ENCODE measurements at places on chromosomes 3 and 15.

GRCh38 chr3:165859061-165859460 is 21.8 kb upstream of the BCHE start:
- DNase-seq = no peak

GRCh38 chr3:29441422-29441821 is 160.6 kb downstream of the RBMS3 start:
- DNase-seq = no peak

DNA sequence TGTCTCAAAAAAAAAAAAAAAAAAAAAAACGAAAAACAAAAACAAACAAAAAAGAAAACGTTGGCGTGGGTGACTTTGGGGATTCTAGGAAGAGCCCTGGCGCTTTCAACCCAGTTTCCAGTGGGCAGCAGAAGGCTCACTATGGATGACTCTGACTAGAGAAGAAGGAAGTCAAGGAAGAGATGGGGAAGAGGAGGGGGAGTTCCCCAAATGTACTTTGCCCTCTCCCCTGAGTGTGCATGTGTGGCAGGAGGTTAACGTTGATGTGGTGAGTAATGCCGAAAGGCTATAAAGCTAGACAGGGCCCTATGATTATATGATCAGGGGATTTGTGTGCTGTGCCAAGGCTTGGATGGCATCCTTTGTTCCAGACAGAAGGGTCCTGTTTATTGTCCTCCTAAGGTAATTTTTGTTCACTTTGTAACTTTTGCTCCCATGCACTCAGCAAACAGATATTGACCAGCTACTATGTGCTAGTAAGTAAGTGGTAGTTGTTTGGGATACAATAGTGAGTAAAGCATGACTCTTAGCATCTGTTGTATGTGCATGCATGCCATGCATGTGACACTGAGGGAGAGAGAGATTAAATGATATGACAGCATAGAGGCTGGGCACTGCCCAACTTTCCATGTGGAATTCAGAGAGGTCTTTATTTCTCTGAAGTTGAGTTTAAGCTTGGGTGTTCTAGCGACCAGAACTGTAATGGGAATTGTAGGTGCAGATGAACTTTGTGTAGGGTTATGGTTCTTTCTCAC is 750 bp upstream of the HHLA2 start:
- DNase-seq = no peak

DNA sequence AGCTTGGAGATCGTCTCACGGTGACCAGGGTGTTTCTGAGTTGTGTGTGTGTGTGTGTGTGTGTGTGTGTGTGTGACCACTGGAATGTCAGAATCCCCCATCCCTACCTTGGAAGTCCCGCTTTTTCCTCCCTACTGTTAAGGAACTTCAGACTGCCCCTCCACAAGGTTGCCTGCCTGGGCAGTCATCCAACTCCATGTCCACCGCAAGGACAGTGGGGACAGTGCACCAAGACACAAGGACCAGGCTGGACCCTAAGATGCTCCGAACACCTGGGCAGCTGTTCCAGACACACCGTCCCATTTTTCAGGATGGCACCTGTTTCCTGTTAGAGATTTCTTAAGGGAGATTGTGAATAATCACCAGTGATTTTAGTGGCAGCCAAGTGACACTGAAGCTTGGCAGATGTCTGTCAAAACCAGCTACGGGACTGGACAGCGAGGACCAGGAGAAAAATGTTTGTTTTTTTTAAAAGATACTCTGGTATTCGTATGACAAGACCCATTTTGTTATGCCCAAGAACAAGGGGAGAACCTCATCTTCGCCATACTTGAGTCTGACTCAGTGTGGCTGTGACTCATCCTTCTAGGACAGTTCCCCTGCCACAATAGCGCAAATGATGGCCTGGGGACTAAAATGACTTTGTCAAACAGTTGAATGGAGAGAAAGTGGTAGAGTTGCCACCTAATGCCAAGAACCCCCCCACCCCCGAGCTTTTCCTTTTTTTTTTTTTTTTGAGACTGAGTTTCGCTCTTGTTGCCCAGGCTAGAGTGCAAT is 15.5 kb downstream of the PAQR9 start:
- DNase-seq = no peak

- DNase-seq = no peak
Measured at GRCh38 chr15:99962006-99962561, 228.8 kb upstream of the LYSMD4 start.
